Left renal cortex interstitium (tissue), 4 donors: ENCODE measurements at places on chromosomes 13 and 19.
A peak's percentile ranks its signal among the peaks of the same experiment; 100 is the strongest.

- no peak for DNase-seq
Observed at GRCh38 chr13:73411067-73411809, 352.4 kb downstream of the KLF5 start.

- no peak for DNase-seq
Observed at GRCh38 chr13:73451221-73452029, 392.6 kb downstream of the KLF5 start.

GRCh38 chr13:83881917-83882605 lies at the start of gene SLITRK1:
TSS of gene SLITRK1 (minus strand) at chr13:83882474. CDS start at chr13:83881507, 967 bp downstream.
- DNase-seq = peak; percentile 50

DNA sequence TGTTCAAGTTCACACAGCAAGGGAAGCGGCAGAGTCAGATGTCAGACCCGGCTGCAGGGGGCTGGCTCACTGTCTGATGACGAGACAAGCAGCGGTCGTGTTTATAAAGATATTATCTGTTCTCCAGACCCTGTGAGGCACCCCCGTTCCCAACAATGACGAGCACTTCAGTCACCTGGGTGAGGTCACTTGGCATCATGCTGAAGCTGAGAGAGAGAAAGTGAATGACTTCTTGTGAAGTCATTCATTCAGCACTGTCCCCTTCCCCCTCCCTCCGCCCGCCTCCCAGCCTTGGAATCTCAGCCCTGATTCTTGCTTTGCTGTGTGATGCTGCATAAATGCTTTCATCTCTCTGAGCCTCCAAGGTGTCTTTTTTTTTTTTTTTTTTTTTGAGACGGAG lies 4.9 kb upstream of the LYPD3 start:
- no peak for DNase-seq

- DNase-seq = no peak
Observed at GRCh38 chr19:7545300-7545699, 9.8 kb downstream of the PNPLA6 start.

DNA sequence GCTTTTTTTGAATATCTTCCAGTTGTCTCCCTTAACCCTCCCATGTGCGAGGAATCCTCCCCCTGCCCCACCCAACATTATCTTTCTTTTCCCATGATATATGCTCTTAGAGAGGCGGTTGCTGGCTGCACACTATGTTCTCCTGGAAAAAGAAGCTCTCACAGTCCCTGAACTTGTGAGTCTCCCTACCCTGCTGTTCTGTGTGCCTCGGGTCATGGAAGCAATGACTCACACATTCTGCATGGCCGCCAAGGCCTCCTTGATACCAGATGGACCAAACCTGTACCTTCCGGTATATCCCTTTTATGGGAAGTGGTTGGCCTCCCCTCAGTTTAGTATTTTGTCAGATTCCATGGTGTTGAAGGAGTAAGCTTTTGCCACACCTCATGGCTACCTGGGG lies 705.4 kb downstream of the SLITRK6 start:
- DNase-seq = no peak

DNA sequence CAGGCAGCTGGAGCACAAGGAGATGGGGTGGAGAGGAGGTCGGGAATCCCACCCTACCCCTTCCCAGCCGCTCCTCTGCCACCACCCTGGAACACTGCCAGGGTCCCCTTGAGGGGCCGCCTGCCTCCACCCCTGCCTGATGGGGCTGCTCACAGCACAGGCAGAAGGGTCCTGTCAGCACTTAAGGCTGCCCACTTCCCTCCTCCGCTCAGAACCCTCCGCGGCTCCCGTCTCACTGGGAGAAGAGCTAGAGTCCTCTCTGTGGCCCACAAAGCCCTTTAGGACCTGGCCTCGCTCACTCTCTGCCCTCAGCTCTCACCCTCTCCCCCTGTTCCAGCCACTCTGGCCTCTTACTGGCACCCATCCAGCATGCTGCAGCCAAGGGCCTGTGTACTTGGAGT lies 3.4 kb upstream of the POLD1 start:
- no peak for DNase-seq

GRCh38 chr13:112246731-112247470 lies 129.3 kb upstream of the SPACA7 start:
- no peak for DNase-seq

GRCh38 chr19:48290771-48291488 lies 21.0 kb downstream of the ZNF114 start:
- DNase-seq = no peak

GRCh38 chr13:23473221-23473620 lies 39.7 kb upstream of the SACS start:
- no peak for DNase-seq

DNA sequence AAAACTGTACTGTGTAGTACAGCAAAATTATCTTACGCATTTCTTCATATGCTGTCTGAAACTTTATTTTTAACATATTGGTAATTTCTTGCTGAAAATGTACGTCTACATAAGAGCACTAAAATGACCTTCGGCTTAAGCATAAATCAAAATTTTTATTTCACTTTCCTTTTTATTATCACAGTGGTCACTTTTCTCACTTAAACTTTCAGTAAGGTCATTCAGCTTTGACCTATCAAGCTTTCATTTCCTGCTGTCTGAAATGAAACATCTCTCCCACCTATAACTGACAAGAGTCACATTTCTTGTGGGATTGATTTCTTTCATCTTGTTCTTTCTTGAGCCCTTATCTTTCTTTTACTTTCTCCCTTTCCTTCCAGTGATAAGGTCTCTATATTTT lies 2212.7 kb upstream of the PCDH20 start:
- DNase-seq = no peak

DNA sequence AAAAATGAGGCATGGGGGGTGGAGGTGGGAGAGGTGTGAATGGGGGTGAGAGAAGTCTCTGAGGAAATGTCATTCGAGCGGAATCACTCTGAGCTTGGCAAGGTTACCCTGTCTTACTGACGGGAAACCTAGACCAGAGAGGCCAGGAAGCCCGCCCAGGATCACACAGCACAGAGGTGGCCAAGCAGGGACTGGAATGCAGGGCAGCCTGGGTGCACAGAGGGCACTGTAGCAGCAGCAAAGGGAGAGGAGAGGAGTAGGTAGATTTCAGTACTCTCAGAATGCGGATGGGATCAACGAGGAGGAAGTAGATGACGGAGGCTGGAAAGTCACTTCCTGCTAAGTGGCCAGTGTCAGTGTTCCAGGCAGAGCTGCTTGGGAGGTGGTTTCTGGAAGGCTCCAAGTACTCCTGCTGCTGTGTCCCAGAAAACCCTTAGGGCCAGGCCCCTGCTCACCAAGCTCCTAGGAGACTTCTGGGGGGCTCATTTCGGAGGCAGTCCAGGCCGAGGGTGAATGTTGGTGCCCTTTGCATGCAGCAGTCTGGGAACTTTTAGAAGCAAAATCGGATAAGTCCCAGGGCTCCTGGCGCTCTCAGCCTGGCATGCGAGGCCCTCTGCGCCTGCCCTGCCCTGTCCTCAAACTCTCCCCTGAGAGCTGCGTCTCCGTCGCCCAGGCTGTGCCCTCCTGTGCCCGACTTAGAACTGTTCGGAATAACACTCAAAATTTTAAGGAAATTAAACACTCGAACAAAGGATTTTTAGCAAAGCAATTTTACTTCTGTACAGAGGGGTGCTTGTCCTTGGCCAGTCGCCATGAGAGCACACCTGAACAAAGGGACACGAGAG lies 33.5 kb downstream of the DNM2 start:
- no peak for DNase-seq

DNA sequence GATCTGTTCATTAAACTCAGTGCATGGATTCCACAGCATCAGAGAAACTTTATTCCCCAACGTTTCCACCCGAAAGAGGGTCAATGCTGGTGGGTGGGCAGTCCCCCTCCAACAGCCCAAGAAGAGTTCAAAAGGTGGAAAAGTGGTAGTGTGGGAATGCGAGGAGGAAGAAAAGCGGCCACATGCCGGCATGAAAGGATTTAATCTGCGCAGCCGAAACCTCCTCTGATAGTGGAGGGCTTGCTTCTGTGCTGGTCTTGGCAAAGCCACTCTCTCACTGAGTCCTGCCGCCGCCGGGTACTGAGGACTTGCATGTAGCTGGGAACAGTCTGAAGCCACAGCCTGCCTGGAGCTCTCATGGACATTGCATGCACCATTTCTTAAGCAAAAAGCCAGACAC lies 136.2 kb upstream of the ZNF536 start:
- no peak for DNase-seq

GRCh38 chr13:96781141-96781540 lies 213.1 kb downstream of the OXGR1 start:
- DNase-seq = no peak

DNA sequence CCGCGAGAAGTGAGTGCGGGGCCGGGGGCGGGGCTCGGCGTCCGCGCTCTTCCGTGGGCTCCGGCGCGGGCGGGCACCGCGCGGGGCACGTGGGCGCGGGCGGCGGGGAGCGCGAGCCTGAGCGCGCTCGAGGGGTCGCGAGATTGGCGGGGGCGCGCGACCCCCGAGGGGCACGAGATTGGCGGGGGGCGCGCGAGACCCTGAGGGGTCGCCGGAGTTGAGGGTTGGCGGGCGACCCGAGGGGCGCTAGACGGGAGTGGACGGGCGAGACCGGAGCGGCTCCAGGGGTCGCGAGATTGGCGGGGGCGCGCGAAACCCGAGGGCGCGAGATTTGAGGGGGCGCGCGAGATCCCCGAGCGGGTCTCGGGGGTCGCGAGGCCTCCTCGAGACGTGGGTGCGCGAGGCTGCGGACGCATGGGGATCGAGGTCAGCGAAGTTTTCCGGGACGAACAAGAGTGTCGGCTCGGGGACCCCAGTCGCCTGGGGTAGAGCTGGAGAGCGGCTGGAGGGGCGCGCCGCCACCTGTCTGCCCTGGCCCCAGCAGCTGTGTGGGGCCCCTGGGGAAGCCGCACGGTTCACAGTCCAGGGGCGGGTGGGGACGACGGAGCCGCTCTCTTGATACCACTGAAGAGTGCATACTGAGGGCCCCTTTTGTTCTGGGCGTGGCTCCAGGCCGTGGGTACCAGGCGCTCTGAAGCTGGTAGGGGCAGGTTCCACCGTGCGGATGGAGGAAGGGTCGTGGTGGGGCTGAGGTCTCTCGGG lies 682 bp downstream of the SSBP4 start:
- no peak for DNase-seq

- no peak for DNase-seq
Observed at GRCh38 chr19:5624018-5624663, 1.3 kb downstream of the SAFB start.

DNA sequence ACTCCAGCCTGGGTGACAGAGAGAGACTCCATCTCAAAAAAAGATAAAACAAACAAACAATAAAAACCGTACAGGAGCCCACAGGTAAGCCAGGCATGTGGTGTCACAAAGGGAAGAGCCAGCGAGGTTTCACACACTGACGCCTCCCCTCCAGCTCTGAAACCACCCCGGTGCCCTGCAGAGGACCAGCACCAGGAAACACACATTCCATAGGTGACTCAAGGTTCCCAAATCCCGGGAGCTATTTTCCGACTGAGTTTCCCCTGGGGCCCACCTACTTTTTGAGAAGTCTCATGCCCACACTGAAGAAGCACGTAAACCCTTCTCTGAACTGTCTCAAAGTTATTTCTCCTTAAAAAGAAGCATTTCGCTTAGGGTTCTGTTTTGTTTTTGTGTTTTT lies 40.3 kb downstream of the RHPN2 start:
- no peak for DNase-seq

DNA sequence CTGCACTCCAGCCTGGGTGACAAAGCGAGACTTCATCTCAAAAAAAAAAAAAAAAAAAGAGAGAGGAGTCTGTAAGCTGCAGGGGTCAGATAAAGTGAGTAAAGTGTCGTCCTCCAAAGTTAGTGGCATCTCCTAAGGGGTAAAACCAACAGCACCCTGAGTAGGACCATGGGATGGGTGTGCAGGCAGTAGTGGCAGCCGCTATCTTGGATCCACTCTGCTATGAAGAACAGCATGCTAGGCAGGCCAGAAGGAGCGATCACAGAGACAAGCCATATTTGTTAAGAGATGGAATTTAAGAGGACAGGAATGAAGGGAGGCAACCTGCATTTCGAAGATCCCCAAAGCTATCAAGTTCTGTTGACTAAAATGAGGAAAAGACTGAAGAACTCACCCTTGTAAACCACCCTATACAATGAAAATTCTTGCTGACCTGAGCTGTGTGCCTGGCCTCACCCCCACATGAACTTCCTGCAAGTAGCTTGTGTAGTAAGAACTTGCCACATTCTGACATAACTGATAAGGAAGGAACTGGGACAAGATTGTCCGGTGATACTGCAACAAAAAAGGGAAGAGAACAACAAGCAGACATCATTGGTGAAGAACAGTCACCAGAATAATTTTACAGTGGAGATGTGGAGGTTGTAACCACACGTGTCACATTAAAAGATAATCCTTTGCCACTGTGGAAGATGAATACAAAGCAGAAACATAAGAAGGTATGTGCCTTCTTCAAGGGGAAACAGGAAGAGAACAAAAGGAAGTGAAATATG lies 16.2 kb downstream of the DPY19L3 start:
- DNase-seq = no peak

DNA sequence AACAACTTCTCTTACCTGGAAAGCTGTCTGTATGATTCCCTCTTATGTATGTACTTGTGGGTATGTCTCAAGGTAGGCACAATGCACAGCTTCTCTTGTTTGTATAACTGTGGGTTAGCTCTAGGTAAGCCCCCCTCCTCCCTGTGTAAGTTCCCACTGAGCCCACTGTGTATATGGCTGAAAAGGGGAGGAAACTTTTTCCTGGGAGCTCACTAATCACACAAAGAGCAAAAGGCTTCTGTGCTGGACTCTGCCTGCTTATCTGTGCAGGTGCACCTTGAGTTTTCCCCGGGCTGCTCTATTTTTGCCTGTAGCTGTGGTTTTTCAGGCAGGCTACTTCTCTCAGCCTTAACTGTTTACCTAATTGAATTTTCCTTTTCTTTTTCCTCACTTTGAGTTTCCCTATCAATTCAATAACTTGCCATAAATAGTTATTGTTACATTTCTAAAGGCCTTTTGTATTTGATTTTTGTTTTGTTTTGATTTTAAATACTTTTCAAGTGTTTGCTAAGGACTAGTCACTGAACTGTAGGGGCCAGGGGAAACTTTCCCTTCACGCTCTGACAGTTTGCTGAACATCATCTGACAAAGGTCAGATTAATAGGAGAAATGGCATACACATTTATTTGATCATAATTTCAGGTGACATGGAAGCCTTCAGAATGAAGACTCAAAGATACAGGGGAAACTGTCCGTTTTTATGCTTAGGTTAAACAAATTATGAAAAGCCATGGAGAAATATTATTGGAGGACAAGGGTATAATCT lies 423.5 kb upstream of the ATXN8OS start:
- no peak for DNase-seq

- no peak for DNase-seq
Observed at GRCh38 chr13:35720690-35721554, 244.4 kb upstream of the MAB21L1 start.

GRCh38 chr19:55451163-55451964 lies 8.3 kb upstream of the SHISA7 start:
- DNase-seq = no peak

GRCh38 chr13:100673376-100673712 lies 1.3 kb downstream of the TMTC4 start:
- no peak for DNase-seq

- DNase-seq = no peak
Observed at GRCh38 chr19:4979211-4979807, 10.4 kb downstream of the KDM4B start.

- no peak for DNase-seq
Observed at GRCh38 chr13:27808851-27809550, 16.7 kb downstream of the GSX1 start.

GRCh38 chr13:75635828-75636435 lies at the start of gene LMO7:
TSS of gene LMO7 (plus strand) at chr13:75636330. CDS start at chr13:75636658, 328 bp downstream.
- DNase-seq = no peak

- no peak for DNase-seq
Observed at GRCh38 chr13:71924931-71925330, 57.9 kb upstream of the DACH1 start.

- DNase-seq = no peak
Observed at GRCh38 chr13:80039000-80039399, 301.9 kb downstream of the SPRY2 start.
